ENCODE measurements at places on chromosomes 4 and X.

DNA sequence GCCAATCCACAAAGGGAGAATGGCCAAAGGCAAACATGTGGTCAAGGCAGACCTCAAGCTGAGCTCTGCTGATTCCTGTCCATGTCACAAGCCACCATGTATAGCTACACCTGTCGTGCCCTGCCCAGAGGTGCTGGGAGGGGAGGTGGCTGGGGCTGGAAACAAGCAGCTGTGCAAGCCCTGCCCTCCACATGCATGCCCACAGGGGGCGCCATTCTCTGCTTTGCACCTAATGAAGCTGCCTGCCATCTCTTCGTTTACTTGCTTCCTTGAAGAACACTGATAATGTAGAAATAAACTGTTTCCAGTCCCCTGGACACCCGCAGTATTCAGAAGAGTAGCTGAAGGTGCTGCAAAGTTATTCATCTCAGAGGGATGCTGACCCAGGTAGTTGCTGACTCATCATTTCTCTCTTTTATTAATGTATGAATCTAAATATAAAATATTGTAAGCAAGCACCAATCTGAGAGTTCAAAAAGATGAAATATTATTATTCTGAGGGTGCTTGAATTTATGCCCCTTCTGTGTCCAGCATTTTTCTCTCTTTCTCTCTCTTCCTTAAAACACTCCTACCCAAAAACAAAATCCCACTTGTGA is 278.6 kb downstream of the ADGRA3 start:
- no peak for DNase-seq

DNA sequence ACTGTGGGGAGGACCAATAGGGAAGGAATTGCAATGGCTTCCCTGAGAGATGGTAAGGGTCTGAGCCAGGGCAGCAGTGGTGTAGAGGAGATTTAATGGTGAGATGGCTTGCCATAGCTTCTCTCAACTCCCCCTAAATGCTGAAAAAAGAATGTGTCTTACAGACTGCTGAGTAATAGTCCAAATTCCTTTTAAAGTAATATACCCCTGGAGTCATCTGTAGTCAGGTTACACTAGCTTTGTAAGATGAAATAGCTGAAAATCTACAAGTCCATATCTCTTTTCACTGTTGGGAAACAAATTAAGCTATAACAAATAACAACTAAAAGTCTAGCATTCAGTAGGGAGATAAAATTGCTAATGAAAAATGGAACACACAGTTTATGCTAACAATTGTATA is 33.5 kb downstream of the MAPK10 start:
- no peak for DNase-seq

GRCh38 chrX:20060961-20061748 is 55.6 kb downstream of the MAP7D2 start:
- no peak for DNase-seq

- DNase-seq, result no peak
Observed at GRCh38 chrX:1434871-1435240, 17.9 kb downstream of the ASMTL start.

GRCh38 chr4:102715057-102715456 is 45.7 kb downstream of the MANBA start:
- DNase-seq, result no peak

DNA sequence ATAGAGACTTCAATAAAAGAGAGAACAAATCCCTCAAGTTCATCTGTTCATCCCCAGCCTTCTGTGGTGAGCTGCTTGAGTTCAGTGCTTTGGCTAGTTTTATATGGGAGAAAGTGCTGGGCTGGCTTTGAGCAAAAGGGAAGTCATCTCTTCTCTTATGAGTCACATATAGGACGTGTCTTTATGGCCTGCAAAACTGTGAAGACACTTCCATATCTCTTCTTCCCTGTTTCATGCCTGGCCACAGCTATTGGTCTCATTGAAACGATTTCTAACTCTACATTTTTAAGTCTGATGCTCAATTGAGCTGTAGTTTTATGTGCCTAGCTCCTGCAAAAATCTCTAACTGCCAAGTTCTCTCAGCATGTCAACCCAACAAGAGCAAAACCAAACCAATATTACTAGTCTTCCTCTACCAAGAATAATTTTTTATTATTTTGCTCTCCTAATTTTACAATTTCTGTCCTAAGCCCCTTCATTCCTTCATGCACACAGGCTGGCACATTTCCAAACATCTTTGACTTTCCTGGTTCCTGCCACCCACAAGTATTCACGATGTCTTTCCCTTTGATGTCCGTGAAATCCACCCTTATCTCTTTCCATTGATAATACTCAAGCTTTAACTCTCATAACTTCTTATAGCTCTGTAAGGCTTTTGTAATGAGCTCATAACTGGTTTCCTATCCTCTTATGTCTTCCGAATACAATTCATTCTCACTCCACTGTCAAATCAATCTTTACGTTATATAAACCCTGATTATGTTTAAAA is 165.3 kb downstream of the BTC start:
- no peak for DNase-seq

DNA sequence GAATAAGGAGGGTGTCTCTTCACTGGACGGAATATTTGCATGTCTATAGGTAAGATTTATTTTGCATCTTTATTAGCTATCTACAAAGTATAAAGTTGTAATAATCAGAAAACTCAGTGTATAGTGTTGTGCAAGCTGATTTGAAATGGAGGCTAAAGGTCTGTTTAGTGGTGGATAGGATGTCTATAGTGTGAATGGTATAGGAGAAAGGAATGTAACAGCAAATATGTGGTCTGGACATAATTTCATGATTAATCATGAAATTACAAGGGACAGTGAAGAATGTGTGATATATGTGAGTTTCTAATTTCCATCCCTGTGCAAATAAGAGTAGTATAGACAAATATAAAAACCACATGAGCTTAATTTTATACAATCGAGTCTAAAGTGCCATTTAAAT is 79.3 kb upstream of the CAMK2D start:
- DNase-seq, result no peak

DNA sequence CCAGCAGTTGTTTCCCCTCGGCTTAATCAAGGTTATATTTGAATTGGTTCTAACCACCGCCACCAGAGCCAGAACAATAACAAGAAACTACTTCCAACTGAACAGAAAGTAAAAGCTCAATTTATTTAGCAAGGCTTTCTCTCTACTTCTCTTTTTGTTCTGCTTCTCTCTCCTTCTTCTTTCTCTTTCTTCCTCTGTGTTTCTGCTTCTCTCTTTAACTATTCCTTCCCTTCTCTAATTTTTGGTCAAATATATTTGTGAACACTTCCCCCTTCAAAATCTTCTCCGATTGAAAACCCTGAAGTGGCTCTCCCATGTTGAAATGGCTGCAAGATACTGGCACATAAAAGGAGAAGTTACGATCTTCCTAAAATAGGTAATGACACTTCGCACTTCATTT is 1195.9 kb upstream of the PRKX start:
- DNase-seq, result no peak

DNA sequence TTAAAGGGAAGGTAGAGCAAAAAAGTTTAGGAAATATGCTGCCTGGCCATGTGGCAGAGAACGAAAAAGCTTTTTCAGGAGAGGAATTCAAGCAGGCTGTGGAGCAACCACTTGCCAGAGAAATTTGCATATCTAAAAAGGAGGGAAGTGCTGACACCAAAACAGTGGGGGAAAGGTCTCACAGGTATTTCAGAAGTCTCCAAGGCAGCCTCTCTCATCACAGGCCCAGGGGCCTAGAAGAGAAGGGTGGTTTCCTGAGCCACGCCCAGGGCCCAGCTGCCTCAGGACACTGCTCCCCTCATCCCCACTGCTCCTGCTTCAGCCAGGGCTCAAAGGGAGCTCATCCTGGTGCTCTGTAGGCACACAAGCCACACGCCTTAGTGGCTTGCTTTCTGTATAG is 29.9 kb upstream of the STS start:
- DNase-seq, result no peak

GRCh38 chr4:35365186-35365585 is 879.1 kb downstream of the ARAP2 start:
- DNase-seq, result no peak

DNA sequence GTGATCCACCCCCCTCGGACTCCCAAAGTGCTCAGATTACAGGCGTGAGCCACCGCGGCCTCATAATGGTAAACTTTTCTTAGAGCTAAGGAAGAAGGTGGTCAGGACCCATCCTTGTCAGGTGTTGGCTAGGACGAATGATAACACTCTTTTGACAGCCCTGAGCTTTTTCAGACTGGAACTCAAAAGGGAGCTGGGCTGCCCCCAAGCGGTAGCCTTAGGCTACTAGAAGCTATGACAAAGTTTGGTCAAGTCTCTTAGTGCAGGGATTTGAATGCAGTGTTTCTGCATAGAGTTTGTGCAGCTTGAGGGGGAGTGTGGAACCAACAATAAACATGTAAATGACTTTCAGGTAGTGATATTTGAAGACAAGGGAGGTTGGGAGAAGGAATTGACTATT is 11.8 kb upstream of the HSD17B10 start:
- DNase-seq, result peak; percentile 0

- no peak for DNase-seq
Observed at GRCh38 chr4:77040270-77040669, 35.5 kb downstream of the CCNI start.

DNA sequence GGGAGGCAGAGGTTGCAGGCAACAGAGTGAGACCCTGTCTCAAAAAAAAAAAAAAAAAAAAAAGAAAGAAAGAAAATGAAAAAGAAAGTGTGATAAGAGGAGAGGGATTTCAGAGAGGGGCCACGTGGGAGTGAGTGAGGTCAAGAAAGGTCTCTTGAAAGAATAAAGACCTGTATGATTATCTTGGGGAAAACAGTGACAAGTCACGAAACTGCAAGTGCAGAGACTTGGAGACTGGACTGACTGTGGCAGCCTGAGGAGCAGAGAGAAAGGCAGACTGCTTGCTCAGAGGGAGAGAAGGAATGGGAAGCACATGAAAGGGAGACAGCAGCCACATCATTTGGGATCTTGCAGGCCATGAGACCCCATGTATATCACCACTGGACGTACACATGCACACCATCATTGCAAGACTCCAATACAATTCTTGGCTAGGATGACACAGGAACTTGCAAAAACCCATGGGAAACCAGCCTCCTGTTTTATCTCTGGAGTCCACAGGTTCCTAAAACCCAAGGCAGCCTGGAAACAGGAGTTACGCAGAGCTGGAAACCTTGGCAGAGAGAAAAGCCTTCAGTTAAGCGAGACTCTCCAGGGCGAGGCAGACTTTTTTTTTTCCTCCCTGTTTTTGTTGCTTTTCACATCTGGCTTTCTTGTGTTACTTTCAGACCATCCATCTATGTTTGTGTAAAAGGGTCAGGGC is 207.0 kb upstream of the TBL1X start:
- DNase-seq, result no peak

DNA sequence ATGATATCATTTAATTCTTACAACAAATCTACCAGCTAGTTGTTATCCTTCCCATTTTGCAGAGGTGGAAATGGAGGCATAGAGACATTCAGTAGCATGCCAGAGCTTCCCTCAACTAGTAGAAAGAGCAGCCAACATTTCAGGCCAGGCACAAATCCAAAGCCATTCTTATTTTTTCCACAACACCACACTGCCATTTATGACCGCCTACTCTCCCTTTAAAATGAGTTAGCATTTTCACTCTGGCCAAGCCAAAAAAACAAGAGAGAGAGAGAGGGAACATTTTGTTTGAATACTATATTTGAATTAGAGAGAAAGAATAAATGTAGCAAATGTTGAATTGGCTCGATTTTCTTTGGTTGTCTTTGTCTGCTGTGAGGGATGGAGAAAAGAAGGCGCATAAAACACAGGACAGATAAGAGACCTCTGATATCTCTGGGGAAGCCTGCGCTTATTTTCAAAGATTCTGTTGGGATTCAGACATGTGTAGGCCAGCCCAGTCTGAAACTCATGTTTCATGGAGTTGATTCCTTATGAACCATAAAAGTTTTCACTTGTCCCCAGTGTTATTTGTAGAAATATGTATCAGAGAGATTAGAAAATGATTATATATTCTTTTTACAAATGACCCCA is 265.7 kb downstream of the RAB28 start:
- no peak for DNase-seq

DNA sequence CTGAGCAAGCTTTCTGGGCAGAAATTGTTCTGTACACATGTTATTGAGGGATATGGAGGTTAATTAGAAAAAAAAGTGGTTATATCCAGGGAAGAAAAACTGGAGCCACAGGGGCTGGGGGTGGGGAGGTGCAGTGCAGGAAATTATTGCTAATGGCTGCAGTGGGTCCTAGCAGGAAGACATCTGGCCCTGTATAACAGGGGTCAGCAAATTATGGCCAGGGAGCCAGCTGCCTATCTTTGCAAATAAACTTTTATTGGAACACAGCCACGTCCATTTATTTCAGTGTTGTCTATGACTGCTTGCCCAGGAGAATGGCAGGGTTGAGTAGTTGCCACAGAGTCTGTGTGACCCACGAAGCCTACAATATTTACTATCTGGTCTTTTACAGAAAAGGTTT is 23.4 kb upstream of the PRPS2 start:
- no peak for DNase-seq

DNA sequence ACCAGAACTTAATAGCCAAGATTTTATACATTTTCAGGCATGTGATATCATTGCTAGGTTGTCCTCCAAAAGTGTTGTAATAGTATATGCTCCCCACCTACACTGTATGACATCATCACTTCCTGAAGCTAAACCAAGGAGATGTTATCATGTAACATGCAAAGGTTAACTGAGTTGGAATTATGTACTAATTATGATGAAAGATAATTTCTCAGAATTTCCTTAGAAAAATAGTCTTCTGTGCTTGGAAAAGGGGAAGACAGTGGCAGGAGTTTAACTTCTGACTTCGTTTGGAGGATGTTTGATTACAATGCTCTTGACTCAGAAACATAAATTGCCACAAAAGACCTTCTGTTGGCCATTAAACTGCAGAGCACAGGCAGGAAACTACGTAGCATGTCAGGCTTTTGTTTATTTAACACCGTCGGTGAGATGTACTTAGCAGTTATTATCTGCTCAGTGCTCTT is 83.6 kb upstream of the GUCY1A1 start:
- DNase-seq, result no peak

DNA sequence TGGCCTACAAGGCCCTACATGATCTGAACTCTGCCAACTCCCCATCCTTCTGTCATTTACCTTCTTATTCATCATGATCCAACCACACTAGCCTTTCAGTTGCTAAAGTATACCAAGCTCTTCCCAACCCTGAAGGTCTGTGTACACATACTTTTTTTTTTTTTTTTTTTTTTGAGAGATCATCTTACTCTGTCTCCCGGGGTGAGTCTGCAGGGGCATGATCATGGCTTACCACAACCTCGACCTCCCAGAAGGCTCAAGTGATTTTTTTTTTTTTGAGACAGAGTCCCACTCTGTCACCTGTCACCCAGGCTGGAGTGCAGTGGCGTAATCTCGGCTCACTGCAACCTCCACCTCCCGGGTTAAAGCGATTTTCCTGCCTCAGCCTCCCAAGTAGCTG is 5.9 kb upstream of the UTP14A start:
- DNase-seq, result no peak

GRCh38 chr4:89640620-89641366 is 196.2 kb downstream of the SNCA start:
- DNase-seq, result no peak

DNA sequence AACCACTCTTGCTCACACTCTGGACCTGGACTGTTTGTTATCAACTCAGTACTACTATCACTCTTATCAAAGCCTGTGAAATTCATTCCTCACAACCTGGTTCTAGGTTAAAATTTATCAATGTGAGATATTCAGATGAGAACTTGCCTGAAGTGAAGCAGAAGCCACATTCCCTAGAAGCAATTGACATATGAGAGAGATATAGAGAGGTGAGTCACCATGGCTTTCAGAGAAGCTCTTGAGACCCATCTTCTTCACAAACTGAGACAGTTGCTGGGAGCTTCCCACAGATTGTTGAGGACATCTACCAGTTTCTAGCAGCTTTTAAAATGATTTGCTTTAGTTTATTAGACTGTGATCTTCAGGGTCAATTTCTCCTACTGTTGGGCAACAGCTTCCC is 316.9 kb upstream of the TET2 start:
- DNase-seq, result no peak

All from caudate nucleus (tissue), 63 donors.